Caki2 (cell line): ENCODE measurements at places on chromosomes 16 and 17.

GRCh38 chr16:85302848-85303353 is 190.6 kb upstream of the CIBAR2 start:
- no peak for DNase-seq

GRCh38 chr16:67663877-67664222 is 2.7 kb downstream of the ENKD1 start:
- DNase-seq, result no peak

- peak; percentile 95 for DNase-seq
Measured at GRCh38 chr17:42667088-42667951, 8.2 kb downstream of the TUBG2 start.

DNA sequence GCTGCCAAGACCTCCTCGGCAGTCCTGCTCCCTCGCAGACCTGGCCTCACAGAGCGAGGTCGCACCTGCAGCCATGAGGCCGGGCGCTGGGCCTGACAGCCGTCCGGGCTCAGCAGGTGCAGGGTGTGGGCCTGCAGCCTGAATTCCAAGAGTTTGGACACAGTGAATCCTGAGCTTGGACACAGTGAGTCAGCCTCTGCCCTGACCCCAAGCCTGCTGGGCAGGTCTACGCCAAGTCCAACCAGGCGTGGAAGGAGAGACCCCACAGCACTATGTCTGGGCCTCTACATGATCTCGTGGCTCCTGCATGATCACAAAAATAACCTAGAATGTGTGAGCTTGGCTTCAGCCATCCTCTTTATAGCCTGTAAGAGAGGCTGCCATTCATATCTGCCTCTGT is 121.0 kb downstream of the C16orf95 start:
- DNase-seq, result no peak
